ENCODE measurements at places on chromosomes 3 and 15. TPM values are rescaled to one million over a fixed set of nuclear protein-coding genes. Genes with fewer than 3 reads are reported as not detected.

- DNase-seq: no peak
- peaks cover 17% of the 10 kb centered on the region for H3K4me1 ChIP-seq
- H3K36me3 ChIP-seq: peaks cover 57% of the 10 kb centered on the region
- H3K27me3 ChIP-seq: no peaks in the 10 kb centered on the region
- no peak overlapping the region for H3K27ac ChIP-seq
Observed at GRCh38 chr3:10290481-10291176, 2.1 kb downstream of the GHRL start.

DNA sequence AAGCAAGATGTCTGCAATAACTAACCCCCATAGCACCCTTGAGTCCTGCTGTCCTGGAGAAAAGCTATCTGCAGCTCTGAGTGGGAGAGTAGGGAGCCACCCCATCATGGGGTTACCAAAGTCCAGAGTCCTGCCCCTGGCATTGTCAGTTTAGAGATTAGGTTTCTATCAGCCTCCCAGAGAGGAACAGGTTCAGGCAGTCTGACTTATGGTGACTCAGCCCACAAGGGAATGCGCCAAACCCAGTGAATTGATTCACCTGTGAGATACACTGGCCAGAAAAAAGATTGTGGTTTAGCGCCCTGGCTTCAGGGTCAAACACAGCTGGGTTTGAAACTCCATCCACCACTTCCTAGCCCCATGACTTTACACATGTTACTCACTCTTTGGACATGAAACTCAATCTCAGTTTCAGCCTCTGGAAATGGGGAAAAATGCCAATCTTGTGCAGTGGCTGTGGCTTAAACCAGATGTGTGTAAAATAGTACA is 263.6 kb upstream of the HES1 start:
- H3K36me3 ChIP-seq: no peaks in the 10 kb centered on the region
- peaks cover 43% of the 10 kb centered on the region for H3K27me3 ChIP-seq
- no peak overlapping the region for H3K4me3 ChIP-seq
- peak; percentile 59 for DNase-seq
- H3K27ac ChIP-seq: no peak overlapping the region

GRCh38 chr3:6608843-6609242 is 252.1 kb upstream of the GRM7 start:
- DNase-seq: no peak
- H3K4me1 ChIP-seq: no peaks in the 10 kb centered on the region
- H3K27ac ChIP-seq: no peak overlapping the region
- no peaks in the 10 kb centered on the region for H3K27me3 ChIP-seq

DNA sequence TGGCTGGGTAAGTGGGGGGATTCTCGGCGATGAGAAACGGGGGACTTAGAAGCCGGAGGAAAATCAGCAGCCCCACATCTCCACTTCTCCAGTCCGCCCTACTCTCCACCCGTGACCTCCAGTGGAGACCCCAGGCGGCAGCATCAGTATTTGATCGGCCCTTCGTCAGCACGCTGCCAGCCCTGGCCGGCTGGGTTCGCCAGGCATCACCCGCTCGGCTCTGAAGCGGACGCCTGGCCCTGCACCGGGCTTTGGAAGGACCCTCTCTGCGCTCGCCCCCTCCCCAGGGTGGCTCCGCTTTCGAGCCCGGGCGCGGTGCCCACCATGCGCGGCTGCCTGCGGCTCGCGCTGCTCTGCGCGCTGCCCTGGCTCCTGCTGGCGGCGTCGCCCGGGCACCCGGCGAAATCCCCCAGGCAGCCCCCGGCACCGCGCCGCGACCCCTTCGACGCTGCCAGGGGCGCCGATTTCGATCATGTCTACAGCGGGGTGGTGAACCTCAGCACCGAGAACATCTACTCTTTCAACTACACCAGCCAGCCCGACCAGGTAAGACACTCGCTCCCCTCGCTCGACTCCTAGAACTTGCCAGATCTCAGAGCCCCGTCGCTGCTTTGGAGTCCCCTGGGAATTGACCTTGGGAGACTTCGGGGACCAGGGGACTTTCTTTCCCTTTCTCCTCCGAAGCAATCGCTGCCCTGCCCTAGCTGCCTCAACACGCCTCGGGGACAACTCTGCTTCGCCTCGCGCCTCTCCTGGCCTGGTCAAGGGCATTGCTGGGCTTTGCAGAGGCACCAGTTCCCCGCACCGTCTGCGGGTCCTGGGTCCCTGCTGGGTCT is 561 bp downstream of the SIDT1 start:
- DNase-seq: peak; percentile 83
- H3K4me3 ChIP-seq: peak overlapping the region; percentile 91
- H3K36me3 ChIP-seq: peaks cover 5% of the 10 kb centered on the region
- H3K4me1 ChIP-seq: peaks cover 38% of the 10 kb centered on the region

DNA sequence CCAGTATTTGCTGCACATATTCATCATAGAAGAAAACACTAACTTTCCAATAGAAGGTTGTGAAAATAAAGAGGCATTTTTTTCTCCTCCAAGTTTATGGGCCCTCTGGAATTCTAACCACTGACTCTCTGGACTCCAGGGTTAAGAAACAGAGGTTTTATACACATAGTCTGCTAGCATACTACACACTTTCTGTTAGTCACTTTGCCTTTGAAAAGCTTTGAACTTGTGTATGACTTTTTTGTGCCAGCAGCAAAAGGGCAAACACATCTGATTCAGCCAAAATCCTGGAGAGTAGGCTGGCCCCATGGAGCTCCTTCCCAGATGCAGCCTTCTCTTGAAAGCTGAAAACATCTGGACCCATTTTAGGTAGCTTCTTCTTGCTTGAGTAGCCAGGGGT is 6.2 kb downstream of the ZIC4 start:
- H3K4me3 ChIP-seq: no peak overlapping the region
- no peaks in the 10 kb centered on the region for H3K36me3 ChIP-seq
- no peak overlapping the region for H3K27ac ChIP-seq
- no peak for DNase-seq

DNA sequence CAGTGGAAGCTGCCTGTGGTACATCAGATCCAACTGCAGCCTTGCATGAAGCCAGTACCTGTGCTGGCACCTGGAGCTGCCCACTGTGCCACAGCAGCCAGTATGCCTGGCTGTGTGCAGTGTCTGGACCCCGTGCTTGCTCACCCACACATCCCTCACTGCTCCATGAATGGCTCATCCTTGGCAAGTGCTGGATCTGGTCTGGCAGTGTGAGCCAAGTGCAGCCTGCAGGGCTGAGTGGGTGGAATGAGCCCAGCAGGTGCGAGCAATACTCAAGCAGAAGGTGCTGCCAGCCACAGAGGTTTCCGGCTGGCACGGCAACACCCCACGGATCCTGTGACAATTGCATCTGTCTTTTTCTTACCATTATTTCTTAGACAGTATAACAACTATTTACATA is 488.2 kb upstream of the ROBO2 start:
- no peaks in the 10 kb centered on the region for H3K36me3 ChIP-seq
- H3K4me1 ChIP-seq: no peaks in the 10 kb centered on the region
- H3K27me3 ChIP-seq: no peaks in the 10 kb centered on the region
- H3K4me3 ChIP-seq: no peak overlapping the region
- no peak for DNase-seq

DNA sequence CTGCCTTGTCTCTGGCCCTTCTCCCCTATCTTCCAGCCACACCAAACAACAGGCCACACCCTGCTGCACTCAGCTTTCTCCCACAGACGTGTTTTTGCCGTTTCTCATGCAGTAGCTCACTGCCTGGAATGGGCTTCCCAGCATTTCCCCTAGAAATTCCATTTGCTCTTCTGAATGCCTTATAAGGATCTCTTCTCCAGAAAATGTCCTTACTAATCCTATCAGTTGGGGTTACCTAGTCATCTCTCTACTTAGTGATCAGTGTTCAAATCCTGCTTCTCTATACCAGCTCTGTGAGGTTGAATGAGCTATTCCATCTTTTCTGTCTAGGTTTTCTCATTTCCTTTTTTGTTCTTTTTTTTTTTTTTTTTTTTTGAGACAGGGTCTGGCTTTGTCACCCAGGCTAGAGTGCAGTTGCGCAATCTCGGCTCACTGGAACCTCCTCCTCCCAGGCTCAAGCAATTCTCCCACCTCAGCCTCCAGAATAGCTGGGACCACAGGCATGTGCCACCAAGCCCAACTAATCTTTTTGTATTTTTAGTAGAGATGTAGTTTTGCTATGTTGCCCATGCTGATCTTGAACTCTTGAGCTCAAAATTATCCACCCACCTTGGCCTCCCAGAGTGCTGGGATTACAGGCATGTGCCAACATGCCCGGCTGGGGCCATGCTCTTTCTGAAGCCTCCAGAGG is 98.2 kb upstream of the CHD2 start:
- peak overlapping the region; percentile 69 for H3K27ac ChIP-seq
- peaks cover 2% of the 10 kb centered on the region for H3K36me3 ChIP-seq
- peaks cover 32% of the 10 kb centered on the region for H3K4me1 ChIP-seq
- no peak overlapping the region for H3K4me3 ChIP-seq
- DNase-seq: no peak
- no peaks in the 10 kb centered on the region for H3K27me3 ChIP-seq

DNA sequence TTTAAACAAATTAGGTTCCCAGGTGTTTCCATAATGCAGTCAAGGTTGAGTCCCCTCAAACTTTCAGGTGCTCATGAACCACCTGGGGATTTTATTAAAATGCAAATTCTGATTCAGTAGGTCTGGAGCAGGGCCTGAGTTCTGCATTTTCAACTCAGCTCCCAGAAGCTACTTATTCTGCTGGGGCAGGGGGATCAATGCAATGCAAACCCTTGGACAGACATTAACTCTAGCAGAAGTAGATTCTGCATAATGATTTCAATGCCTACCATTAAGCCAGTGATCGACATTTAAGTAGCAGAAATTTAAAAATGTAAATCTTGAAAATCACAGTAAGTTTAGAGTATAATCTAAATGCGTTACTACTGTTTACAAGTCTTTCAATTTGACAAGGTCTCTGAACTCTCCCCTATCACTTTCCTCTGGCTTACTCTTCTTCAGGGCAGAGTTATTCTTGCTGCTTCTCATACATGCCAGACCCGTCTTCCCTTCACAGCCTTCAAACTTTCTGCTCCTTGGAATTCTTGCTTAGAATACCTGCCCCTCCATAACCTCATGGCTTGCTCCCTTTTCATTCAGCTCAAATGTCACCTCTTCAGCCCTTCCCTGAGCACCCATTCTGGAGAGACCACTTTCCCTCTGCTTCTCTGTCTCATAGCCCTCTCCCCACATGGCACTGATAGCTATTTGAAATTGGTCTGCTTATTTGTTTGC is 19.3 kb upstream of the DPPA4 start:
- H3K36me3 ChIP-seq: no peaks in the 10 kb centered on the region
- no peaks in the 10 kb centered on the region for H3K27me3 ChIP-seq
- H3K4me3 ChIP-seq: no peak overlapping the region
- no peaks in the 10 kb centered on the region for H3K4me1 ChIP-seq
- DNase-seq: no peak

Gene GTPBP8
- total RNA-seq: 18.9 TPM

Gene RTP3
- total RNA-seq: not detected

Gene RBP2
- total RNA-seq: not detected

Gene ROPN1
- not detected for total RNA-seq

Gene UROC1
- total RNA-seq: not detected

Gene FBN1
- total RNA-seq: 1.0 TPM

Gene HYAL1
- total RNA-seq: 0.28 TPM

Gene PDZRN3
- not detected for total RNA-seq

Gene TMEM202
- not detected for total RNA-seq

Gene TAGLN3
- 0.33 TPM for total RNA-seq

Gene CALML4
- total RNA-seq: 16.5 TPM

Gene BCL2A1
- 111 TPM for total RNA-seq

Gene RLBP1
- not detected for total RNA-seq
